Caki2 (cell line): ENCODE measurements at places on chromosomes 3 and 15. TPM values are rescaled to one million over a fixed set of nuclear protein-coding genes. Genes with fewer than 3 reads are reported as not detected.

LRRC31 gene
- total RNA-seq, result 0.47 and 0.98 TPM in 2 replicates

DPPA2 gene
- 0.51 TPM in 1 of 2 replicates, not detected in the other for total RNA-seq

CKMT1B gene
- total RNA-seq, result 12.5 TPM in 1 of 2 replicates, not detected in the other

DNA sequence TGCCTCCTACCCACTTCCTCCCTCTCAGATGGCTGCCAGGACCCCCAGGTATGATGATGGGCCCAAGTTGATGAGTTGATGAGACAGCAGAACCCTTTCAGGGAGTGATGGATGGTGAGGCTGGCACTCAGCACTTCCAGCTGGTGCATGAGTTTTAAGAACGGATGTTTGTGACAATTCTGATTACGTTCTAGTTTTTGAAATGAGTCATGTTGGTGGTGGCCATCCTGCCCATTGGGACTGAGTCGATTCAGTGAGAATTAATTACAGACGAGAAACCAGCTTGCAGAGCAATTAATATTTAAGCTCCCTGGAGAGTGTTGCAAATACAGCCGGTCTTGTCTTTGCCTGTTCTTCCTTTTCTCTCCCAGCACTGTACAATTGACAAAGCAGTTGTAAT lies 56.9 kb upstream of the NR2C2 start:
- DNase-seq, result no peak

ZNF770 gene
- 10.3 and 11.5 TPM in 2 replicates for total RNA-seq

DNA sequence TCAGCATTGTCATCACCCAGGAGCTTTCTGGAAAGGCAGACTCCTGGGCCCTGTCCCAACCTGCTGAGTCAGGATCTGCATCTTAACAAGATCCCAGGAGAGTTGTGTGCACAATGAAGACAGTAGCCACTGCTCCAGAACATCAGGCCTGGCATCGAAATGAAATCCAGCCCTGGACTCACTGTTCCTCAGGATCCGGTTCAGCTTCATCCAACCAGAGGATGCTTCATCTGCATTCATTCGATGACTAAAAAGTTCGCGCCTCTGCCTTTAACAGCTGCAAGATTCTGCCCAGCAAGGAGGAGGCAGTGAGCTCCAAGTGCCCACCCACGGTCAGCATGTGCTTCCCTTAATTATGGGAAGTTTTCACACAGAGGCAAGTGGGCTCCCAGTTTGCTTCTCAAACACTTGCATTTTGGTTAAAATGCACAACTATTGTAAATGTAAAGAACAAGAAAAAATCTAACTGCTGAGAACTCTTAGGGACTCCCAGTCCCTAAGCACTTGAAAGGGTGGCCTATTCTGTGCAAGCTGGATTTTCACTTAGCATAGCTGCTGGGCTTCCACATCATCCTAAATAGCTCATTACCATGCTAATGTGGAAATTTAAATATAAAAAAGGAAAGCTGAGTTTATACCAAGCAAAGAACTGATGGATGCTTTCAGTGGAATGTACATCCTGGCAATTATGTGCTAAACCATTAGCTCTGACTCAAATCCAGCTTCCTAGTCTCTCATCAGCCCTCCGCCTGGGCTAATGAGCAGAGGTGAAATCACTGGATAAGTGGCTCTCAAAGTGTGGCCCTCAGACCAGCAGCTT lies 25.5 kb upstream of the ESYT3 start:
- no peak for DNase-seq

DNA sequence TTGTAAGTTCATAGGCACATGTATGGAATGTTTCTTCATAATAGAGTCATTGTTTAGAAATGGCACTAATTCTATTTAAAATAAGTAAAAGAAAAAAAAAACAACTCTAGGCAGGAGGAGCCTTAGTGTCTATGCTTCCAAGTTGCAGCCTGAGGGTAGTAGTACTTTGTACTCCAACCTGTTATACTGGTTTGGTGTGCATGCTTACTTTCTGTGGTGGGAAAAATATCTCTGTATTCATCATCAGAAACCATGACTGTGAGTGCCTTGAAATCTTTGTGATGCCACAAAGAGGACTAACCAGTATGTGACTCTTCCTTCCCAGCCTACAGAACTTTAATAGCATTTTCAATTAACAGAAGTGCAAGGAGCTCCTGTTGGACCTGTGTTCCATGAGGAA lies 4.4 kb downstream of the NAALADL2 start:
- no peak for DNase-seq

TNFAIP8L3 gene
- total RNA-seq, result 0.14 TPM in 1 of 2 replicates, not detected in the other

RBM5 gene
- total RNA-seq, result 42.3 and 44.1 TPM in 2 replicates
